ENCODE measurements at places on chromosomes 6 and 20. TPM values are rescaled to one million over a fixed set of nuclear protein-coding genes. Genes with fewer than 3 reads are reported as not detected.

DNA sequence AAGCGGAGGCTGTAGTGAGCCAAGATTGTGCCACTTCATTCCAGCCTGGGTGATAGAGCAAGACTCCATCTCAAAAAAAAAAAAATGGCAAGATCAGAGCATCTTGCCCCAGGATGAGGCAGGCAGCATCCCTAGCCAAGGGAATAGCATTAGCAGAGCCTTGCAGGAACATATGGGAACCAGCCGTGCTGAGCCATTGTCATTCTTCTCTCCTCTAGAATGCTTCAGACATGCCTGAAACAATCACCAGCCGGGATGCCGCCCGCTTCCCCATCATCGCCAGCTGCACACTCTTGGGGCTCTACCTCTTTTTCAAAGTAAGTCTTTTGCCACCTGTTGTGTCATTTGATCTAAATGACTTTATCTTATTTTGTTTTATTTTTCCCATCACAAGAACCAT lies 13.0 kb downstream of the HM13 start:
- DNase-seq: no peak
- no peak overlapping the region for H3K27ac ChIP-seq
- H3K4me1 ChIP-seq: peaks cover 14% of the 10 kb centered on the region
- H3K36me3 ChIP-seq: peaks cover 52% of the 10 kb centered on the region

DNA sequence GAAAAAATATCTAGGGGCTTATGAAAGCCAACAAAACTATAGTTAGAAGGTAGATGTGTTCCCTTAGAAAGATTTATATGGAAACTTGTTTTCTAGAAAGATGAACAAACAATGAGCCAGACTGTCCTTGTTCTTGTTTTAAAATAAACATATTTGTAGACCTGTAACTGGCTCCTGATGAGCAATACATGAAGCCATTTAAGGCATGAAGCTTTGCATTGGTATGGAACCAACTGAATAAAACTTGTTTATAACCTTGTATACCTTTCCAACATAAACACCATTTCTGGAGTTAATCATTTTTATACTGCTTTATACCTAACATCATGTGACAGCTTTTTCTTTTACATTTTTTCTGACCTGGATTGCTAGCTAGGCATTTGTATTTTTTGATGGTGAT lies 247.8 kb downstream of the PRL start:
- no peak overlapping the region for H3K27ac ChIP-seq
- no peaks in the 10 kb centered on the region for H3K4me1 ChIP-seq
- H3K27me3 ChIP-seq: no peaks in the 10 kb centered on the region
- H3K36me3 ChIP-seq: no peaks in the 10 kb centered on the region

DNA sequence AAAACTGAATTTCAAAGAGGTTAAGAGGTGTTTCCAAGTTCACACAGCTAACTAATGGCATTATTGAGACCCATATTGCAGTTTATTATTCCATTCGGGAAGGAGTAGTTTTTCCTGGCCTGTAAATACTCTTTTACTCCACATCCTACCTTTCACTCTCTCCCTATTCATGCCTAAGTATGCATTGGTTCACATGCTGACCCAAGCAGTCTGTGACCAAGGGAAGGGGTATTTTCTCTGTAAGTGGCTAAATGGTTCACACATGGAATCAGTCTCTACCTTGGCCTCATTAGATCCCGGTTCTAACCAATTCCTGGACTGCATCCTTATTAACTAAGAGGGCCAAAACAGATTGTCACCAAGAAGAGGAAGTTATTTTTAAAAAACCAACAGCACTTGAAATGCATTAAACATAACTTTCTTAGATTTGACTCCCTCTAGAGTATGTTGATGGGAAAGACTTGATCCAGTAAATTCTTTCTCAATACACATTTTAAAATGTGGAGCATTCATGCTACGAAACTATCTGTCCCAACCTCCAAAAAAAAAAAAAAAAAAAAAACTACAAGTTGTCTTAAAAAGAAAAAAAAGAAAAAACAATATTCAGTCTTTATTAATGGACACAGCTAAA lies 17.8 kb upstream of the RSPO3 start:
- no peak overlapping the region for H3K4me3 ChIP-seq
- no peaks in the 10 kb centered on the region for H3K36me3 ChIP-seq
- no peaks in the 10 kb centered on the region for H3K4me1 ChIP-seq
- no peak for DNase-seq

- H3K4me1 ChIP-seq: no peaks in the 10 kb centered on the region
- no peaks in the 10 kb centered on the region for H3K27me3 ChIP-seq
- no peak overlapping the region for H3K4me3 ChIP-seq
Measured at GRCh38 chr6:54993948-54994347, 147.4 kb downstream of the FAM83B start.

DNA sequence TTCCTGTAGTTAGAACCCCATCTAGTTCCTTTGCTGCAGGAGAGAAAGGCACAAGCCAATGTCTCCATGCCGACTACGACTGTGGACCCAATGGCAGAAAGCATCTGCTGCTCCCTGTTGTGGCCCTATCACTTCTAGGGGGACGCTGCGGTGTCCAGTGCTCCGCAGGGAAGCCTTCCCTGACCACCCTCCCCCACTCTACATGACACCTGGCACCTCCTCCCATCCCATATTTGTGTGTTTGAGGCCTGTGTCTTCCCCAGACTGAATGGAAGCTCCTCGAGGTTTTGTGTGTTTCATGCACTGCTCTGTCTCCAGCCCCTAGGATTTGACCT lies 159.5 kb downstream of the DTNBP1 start:
- peak; percentile 10 for DNase-seq
- H3K27ac ChIP-seq: no peak overlapping the region
- H3K4me1 ChIP-seq: peaks cover 30% of the 10 kb centered on the region
- no peak overlapping the region for H3K4me3 ChIP-seq
- peaks cover 22% of the 10 kb centered on the region for H3K36me3 ChIP-seq
- H3K27me3 ChIP-seq: no peaks in the 10 kb centered on the region

GRCh38 chr6:81865712-81866111 lies 113.2 kb upstream of the TENT5A start:
- no peak overlapping the region for H3K4me3 ChIP-seq
- no peaks in the 10 kb centered on the region for H3K27me3 ChIP-seq
- H3K27ac ChIP-seq: no peak overlapping the region

GRCh38 chr6:150634964-150635292 lies 35.2 kb downstream of the PLEKHG1 start:
- no peak for DNase-seq
- no peak overlapping the region for H3K4me3 ChIP-seq
- H3K4me1 ChIP-seq: no peaks in the 10 kb centered on the region
- H3K36me3 ChIP-seq: no peaks in the 10 kb centered on the region

DNA sequence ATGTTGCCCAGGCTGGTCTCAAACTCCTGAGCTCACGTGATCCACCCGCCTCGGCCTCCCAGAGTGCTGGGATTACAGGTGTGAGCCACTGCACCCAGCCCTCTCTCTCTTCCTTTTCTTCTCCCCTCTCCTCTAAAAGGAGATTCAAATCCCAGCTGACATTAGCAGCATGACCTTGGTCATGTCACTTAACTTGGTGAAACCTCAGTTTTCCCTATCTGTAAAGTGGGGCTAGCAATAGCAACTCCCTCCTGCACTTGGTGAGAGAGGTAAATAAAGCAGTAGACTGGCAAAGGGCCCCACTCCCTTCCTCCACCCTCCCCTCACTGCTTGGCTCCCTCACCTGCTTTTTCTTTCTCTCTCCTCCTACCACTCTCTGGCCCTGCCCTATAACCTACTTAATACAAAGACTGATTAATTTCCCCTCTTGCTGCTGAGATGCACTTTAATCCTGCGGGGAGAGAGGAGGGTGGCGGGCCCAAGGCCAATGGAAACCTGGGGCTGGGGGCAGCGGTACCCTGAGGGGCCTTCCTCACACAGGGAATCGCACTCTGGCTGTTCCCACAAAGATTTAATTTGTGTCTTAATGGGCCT lies 54.2 kb upstream of the ZFAND3 start:
- H3K36me3 ChIP-seq: no peaks in the 10 kb centered on the region
- no peaks in the 10 kb centered on the region for H3K4me1 ChIP-seq
- no peak overlapping the region for H3K4me3 ChIP-seq
- no peak for DNase-seq
- peaks cover 6% of the 10 kb centered on the region for H3K27me3 ChIP-seq
- H3K27ac ChIP-seq: no peak overlapping the region

Gene ESR1
- 0.98 TPM for polyA plus RNA-seq

Gene C20orf202
- 0.40 TPM for polyA plus RNA-seq

Data from adrenal gland (tissue), 19 donors.